Large intestine (tissue), 12 donors: ENCODE measurements at places on chromosomes 7 and 10. TPM values are rescaled to one million over a fixed set of nuclear protein-coding genes. Genes with fewer than 3 reads are reported as not detected.
A peak's percentile ranks its signal among the peaks of the same experiment; 100 is the strongest.

The CYP26C1 gene
- not detected for polyA plus RNA-seq

The ITGB8 gene
- 26.8 TPM for polyA plus RNA-seq

DNA sequence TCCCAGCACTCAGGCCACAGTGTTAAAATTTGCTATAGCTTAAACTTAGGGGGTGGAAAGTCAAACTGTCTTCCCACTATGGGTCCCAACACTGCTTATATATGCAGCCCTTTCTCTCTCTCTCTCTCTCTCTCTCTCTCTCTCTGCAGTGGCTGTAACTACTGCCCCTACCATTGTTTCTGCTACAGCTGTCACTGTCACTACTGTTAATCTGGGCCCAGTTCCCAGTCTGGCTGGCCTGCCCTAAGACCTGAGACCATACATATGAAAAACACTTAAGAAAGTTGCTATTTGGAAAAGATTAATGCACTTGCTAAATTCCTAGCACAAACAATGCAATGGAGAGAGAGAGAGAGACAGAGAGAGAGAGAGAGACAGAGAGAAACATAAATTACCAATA lies 78.6 kb downstream of the THSD7A start:
- no peak overlapping the region for H3K27ac ChIP-seq
- H3K4me1 ChIP-seq = no peaks in the 10 kb centered on the region
- no peaks in the 10 kb centered on the region for H3K36me3 ChIP-seq

- no peak overlapping the region for H3K27ac ChIP-seq
- H3K4me3 ChIP-seq = no peak overlapping the region
- no peak for DNase-seq
- H3K36me3 ChIP-seq = peaks cover under 1% of the 10 kb centered on the region
- H3K27me3 ChIP-seq = no peaks in the 10 kb centered on the region
Measured at GRCh38 chr10:35442028-35442427, 105.7 kb downstream of the CCNY start.

DNA sequence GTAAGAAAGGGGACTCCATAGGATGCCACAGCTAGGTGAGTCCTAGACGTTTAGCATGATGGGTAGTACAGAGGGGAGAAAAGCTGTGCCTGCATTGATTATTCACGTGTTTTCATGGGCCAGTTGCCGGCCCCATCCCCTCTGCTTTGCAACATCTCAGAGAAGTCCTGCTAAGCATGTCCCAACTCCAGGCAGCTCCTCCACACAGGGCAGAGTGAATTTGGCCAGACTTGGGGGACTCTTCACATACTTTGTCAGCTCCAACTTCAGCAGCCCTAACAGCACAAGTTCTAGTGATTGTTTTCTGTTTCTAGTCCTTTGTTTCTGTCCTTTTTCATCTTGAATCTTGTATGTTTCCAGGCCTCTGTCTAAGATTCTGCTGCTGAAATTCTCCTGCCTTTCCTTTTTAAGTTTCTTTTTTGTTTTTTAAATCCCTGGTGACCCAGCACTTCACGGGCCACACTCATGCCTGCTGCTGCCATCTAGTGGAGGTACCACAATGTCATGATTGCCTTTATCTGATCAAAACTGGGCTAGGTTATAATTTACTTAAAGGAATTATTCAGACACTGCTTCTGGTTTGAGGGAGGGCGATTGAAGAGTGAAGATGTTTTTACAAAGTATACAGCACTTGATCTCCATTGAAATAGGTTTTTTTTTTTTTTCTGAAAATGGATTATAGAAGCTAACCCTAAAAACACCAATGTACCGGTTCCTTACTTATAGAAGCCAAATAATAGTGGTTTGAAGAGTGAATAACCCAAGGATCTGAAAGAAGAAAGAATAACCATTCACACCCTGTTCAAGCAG lies 276.9 kb downstream of the CSTF2T start:
- DNase-seq = peak; percentile 53
- no peaks in the 10 kb centered on the region for H3K27me3 ChIP-seq

GRCh38 chr10:71089162-71089561 lies 123.2 kb upstream of the UNC5B start:
- no peaks in the 10 kb centered on the region for H3K4me1 ChIP-seq
- peaks cover 4% of the 10 kb centered on the region for H3K27me3 ChIP-seq
- H3K4me3 ChIP-seq = no peak overlapping the region
- H3K36me3 ChIP-seq = no peaks in the 10 kb centered on the region

- H3K27me3 ChIP-seq = no peaks in the 10 kb centered on the region
- H3K27ac ChIP-seq = no peak overlapping the region
- DNase-seq = no peak
- no peak overlapping the region for H3K4me3 ChIP-seq
- no peaks in the 10 kb centered on the region for H3K36me3 ChIP-seq
- no peaks in the 10 kb centered on the region for H3K4me1 ChIP-seq
Measured at GRCh38 chr10:52621635-52622079, 150.9 kb downstream of the MBL2 start.

- H3K27ac ChIP-seq = no peak overlapping the region
- H3K36me3 ChIP-seq = no peaks in the 10 kb centered on the region
- no peak overlapping the region for H3K4me3 ChIP-seq
Measured at GRCh38 chr7:101185258-101185839, 5.3 kb upstream of the NAT16 start.
